ENCODE measurements at places on chromosomes 12 and 14.

GRCh38 chr12:119338593-119339363 is 4.2 kb downstream of the CCDC60 start:
- DNase-seq = no peak

DNA sequence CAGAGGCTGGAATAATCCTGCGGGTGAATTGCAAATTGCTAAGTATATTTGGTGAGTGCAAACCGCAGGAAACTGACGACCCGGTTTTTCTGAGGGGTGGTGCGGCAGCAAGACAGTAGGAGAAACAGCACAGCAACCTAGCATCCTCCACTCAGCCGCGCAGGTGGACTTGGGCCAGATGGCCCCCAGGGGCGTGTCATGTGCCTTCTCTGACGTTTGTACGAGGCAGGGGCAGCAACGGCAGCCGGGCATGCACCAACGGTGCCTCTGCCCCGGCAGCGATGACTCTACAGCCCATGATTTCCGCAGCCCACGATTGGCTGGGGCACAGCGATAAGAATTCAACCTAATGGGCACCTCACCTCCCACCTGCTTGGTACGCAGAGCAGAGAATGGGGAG is 11.1 kb upstream of the CLEC2A start:
- DNase-seq = no peak

GRCh38 chr14:23460960-23461359 is 8.5 kb upstream of the NGDN start:
- no peak for DNase-seq

DNA sequence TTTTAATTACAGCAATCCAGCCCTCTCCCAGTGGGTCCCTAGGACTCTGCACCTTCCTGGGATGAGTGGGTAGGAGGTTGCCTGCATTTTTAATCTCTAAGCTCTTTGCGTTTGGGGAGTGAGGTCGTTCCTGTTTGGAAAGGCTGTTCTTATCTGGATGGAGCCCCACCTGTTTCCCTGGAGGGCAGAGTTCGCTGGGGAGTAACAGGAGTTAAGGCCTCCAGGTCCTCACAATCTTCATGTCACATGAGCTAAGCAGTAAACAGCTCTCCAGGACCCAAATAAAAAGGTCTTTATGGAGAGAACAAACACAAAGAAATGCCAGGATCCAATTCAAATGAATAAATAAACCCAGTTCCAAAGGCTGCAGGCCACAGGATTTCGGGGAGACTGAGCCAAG is 56.0 kb upstream of the RFLNA start:
- no peak for DNase-seq

- no peak for DNase-seq
Measured at GRCh38 chr14:50395448-50395847, 1.2 kb downstream of the CDKL1 start.

- DNase-seq = no peak
Measured at GRCh38 chr12:2751686-2752085, 43.1 kb upstream of the FKBP4 start.

DNA sequence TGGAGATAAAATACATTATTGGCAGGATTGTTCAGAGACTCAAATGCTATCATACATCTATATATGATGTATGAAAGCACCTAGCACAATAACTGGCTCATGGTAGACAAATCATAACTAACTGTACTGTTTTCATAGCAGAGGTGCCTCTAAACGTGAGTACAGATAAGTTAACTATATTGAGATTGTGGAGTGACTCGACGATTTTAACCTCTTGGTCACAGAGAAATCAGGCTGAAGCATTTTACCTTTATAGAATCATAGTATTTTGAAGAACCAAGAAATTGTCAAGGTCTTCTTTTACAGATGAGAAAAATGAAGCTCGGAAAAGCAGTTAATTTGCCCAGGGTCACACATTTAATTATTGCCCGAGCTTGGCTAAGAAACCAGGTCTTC is 666 bp upstream of the DERA start:
- no peak for DNase-seq

DNA sequence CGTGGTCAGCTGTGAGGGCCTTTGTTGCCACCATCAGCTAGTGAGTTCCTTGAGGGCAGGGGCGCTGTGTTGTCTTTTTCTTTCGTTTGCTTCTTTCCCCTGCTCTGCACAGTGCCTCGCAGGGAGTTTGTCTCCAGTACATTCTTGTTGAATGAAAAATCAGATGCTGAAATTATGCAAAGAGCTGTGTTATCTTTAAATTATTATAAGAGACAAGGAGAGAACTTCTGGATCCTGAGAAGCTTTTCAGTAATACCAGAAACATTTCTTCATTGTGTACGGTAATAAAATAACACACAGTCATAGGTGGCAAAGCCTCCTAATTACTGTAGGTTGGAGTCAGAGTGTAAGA is 14.9 kb downstream of the EML1 start:
- DNase-seq = no peak

DNA sequence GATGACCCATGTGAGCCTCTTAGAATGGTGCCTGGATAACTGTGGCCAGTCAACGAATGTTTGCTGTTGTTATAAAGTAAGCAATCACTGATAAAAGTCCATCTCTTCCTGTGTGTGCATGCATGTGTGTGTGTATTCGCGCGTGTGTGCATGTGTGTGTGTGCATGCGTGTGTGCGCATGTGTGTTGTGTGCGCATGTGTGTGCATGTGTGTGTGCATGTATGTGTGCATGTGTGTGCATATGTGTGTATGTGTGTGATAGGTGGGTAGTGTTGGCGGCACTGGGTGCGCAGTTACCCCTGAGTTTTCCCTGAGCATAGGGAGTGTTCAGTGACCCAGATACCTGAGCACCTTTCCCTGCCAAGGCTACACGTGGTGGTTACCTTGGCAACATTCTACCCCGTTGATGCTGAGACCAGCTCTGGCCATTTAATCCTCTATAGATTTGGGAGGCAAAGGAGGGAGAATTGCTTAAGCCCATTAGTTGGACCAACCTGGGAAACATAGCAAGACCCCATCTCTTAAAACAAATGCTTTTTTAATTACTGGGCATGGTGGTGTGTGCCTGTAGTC is 137.8 kb downstream of the SLC15A4 start:
- no peak for DNase-seq

DNA sequence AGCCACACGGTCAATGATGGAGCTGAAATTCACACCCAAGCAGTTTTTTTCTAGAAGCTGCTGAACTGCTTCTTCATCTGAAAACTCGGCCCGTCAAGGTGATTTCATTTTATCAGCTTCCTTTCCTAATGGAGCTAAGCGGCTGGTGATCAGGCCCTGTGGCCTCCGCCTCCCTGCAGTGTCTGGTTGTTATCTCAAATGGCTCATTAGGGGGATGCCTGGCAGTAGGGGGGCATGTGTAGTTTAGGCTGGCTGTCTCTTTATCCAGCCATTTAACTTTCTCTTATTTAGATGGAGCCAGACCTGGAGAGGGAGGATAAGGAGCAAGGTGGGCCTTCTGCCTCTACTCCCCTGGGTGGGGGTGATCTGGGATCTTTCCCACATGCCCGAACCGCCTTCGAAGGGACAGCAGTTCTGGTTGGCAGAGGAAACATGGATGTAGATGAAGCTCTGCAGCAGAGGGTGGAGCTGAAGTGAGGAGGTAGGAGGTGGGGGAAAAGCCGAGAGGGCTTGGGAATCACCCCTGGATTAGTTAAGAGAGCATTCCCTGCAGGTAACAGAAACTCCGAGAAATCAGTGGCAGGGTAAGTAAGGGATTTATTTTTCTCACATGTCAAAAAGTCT is 64.4 kb downstream of the TGFB3 start:
- DNase-seq = no peak

- DNase-seq = no peak
Measured at GRCh38 chr12:56935752-56936151, 1.5 kb upstream of the SDR9C7 start.

GRCh38 chr14:86815341-86815740 is 1177.6 kb downstream of the GALC start:
- DNase-seq = no peak

DNA sequence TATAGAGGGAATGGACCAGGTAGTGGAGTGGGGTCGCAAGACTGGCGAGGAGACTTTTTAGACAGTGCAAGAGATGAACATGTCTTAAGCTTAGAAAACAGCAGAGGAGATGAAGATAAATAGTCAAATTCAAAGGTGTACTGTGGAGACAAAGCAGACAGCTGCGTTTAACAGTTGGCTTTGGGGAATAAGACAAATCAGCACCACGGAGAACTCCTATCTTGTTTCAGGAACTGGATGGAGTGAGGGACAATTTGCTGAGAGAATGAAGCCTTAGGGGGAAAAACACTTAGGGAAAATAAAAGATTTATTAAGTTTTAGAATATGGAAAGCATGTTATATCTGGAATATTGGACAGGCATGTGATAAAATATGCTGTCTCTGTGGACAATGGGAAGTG is 458.8 kb downstream of the GLT1D1 start:
- DNase-seq = no peak

GRCh38 chr12:99985129-99985570 is 414 bp upstream of the ANKS1B start:
- no peak for DNase-seq

DNA sequence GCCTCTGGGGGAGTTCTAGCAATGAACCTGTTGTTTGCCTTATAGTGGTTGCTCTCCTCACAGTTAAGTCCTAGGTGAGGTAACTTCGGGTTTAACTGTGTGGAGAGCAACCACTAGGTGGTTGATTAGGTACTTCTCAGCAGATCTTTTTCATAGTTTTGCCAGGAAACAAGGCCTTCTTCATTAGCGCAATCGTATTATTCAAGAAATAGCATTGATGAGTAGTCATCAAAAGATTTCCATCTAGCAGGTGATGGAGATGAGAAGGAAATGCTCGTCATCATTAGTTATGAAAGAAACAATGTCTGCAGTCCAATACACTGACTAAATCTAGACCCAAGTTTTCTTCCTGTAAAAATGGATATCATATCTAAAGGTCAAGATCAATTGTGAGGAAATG is 923.3 kb downstream of the AACS start:
- no peak for DNase-seq

DNA sequence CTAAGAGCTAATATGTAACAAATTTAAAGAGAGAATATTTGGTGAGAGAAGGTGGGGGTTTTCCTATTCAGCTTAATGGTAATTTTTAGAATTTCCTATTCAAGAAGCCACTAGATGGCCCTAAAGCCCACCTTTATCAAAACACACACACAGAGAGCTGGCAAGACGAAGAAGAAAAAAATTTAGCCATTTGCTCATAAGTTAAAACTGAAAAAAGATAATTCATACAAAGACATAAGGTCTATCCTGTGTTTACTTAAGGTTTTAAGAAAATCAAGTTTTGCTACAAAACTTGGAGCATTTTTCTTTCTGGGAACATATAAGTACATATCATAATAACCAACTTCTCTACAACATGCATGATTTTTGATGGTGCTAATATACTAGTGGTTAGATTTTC is 46.8 kb upstream of the PCED1B start:
- no peak for DNase-seq

GRCh38 chr12:47849261-47849660 is 29.6 kb upstream of the HDAC7 start:
- no peak for DNase-seq

- DNase-seq = no peak
Measured at GRCh38 chr12:121520586-121521086, 60.2 kb downstream of the KDM2B start.

GRCh38 chr14:94638339-94638738 is 26.1 kb downstream of the SERPINA3 start:
- DNase-seq = no peak

DNA sequence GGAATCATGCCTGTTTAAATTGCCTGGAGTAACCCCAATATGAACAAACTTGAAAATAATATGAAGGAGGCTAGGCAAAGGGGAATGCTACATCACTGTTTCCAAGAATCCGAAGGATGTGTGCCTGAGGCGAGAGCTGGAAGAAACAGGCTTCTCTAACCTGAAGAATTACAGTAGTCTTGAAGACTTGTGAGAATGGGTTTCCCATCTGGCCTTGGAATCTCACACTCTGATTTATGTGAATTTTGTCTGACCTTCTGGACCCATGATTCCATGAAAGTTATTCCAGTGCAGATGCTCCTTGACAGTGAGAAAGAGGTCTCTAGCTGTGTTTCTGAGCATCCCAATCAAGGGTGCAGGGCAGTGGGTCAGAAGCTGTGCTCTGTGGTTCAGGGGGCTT is 122.1 kb upstream of the PARP11 start:
- no peak for DNase-seq

GRCh38 chr14:99347561-99347960 is 75.6 kb upstream of the BCL11B start:
- DNase-seq = no peak

- no peak for DNase-seq
Measured at GRCh38 chr12:109294286-109294796, 14.7 kb downstream of the FOXN4 start.

DNA sequence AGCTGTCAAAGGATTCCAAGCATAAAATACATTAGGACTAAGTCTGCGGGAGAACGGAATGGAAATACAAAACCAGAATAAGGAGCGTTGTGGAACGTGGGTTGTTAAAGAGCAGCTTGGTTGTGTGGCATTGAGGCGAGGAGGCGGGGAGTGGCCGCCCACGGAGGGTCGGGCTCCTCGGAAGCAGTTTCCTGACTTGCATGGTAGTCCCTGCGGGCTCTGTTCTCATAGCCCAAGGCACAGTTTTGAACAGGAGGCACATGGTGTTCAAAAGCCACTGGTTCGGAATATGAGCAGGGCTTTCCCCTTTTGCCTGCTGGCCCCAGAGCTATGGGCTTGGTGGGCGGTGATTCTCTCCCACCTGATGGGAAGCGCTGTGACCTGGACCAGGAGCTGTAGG is 12.2 kb downstream of the DDX51 start:
- DNase-seq = no peak

DNA sequence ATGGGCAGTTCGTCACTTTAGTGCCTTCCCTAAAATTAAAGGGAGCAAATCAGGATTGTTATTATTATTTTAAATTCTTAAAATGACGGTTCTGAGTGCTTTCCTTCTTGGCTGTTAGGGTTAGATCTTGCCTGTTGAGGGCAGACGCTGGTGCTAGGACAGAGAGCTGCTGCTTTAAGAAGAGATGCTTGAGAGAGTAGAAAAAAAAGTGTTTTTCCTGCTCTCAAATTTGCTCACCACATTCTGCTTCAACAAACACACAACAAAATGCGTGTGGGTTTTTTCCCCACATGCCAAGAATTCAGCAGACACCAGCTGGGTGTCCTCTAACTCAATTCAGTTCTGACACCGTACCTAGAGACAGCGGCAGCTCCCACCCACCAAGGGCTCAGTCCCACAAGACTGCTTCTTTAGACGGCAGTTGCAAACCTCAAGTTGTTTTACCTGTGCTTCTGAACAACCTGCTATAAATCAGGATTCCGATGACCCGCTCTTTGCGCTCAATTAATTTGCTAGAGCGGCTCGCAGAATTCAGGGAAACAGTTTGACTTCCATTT is 75.8 kb upstream of the RIN3 start:
- DNase-seq = no peak

- no peak for DNase-seq
Measured at GRCh38 chr12:116247377-116247776, 30.1 kb downstream of the MED13L start.

- no peak for DNase-seq
Measured at GRCh38 chr12:3231399-3231876, 154.3 kb downstream of the TSPAN9 start.

DNA sequence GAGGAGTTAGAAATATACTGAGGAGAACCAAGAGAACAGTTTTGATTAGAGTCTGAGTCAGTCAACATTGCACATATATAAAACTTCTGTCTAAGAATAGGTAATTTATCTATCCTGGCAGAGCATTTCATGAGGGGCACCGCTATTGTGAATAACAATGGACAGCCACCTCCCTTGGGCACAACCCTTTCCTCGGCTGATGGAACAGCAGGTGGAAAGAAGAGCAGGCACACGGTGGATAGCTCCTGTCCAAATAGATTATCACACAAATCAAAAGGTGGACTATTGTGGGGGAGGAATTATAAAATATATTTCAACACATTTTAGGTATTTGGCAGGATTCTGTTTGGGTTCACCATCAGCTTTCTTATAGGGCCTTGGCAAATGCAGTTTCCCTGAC is 84.0 kb upstream of the PTPRB start:
- no peak for DNase-seq
